Fibroblast of lung (primary cell): ENCODE measurements at places on chromosomes 4 and X. TPM values are rescaled to one million over a fixed set of nuclear protein-coding genes. Genes with fewer than 3 reads are reported as not detected.

Gene TEX13A
- total RNA-seq, result not detected in 2 replicates

Gene NLGN4X
- total RNA-seq, result under 0.01 TPM in 1 of 2 replicates, not detected in the other

Gene PRDX4
- total RNA-seq, result 189 and 209 TPM in 2 replicates

Gene CCDC120
- 0.51 and 0.66 TPM in 2 replicates for total RNA-seq

DNA sequence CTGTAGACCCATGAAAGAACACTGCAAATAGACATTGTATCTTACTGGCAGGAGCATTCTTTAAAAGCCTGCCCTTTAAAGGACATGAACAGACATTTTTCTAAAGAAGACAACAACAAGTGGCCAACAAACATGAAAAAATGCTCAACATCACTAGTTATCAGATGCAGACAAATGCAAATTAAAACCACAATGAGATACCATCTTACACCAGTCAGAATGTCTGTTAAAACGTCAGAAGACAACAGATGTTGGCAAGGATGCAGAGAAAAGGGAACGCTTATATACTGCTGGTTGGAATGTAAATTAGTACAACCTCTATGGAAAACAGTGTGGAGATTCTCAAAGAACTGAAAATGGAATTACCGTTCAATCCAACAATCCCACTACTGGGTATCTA lies 77.2 kb downstream of the ATP10D start:
- peak; percentile 61 for DNase-seq

- DNase-seq, result peak; percentile 61
These were observed 84.2 kb downstream of the BCOR start for GRCh38 chrX:40013266-40014195.

DNA sequence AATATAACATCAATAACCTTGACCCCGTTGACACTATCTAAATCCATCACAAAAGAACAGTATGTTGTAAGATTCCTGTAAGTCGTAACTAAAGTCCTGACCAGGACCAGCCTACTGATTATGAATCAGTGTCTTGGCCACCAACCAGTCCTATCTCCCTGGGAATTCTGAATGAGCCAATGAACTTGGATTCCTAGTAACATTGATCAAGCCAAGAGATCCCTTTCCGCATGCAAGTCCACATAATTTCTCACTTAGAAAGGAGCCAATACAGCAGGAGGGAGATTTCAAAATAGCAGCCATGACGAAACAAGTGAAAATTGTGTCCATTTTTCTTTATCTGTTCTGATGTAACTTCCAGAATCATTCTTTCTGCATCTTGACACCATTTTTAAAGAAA lies 9.5 kb downstream of the XPNPEP2 start:
- DNase-seq, result peak; percentile 96

- no peak for DNase-seq
These were observed 2.2 kb upstream of the XAGE3 start for GRCh38 chrX:52870046-52870445.

GRCh38 chr4:170051402-170051801 lies 25.2 kb upstream of the MFAP3L start:
- no peak for DNase-seq

- DNase-seq, result no peak
These were observed 30.2 kb downstream of the DMP1 start for GRCh38 chr4:87680271-87680670.

GRCh38 chr4:133148690-133149363 lies at the start of gene PCDH10:
PCDH10 (plus strand) TSS chr4:133149294; CDS start chr4:133150141, 847 bp downstream.
- peak; percentile 95 for DNase-seq

DNA sequence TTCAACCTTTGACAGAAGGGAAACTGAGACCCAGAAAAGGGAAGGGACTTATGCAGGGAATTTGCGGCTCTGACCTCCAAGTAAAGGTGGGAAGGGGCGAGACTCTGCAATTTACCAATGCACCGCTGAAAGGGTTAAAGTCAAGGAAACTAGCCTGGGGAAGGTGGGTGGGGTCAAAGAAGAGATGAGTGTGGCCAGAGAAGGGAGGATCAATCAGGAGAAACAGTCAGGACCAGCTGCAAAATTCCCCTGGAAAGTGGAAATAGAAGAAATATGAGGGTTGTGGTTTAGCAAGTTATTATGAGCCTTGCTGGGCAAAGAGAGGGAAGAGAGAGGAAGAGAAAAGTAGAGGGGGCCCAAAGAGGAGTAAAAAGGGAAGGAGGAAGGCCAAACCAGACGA lies 30.5 kb downstream of the STARD8 start:
- no peak for DNase-seq
